RWPE2 (cell line): ENCODE measurements at places on chromosomes 6 and 20.
A peak's percentile ranks its signal among the peaks of the same experiment; 100 is the strongest.

GRCh38 chr6:49790341-49790740 is 3.3 kb upstream of the PGK2 start:
- H3K27ac ChIP-seq, result no peak overlapping the region
- H3K4me1 ChIP-seq, result no peaks in the 10 kb centered on the region
- no peak for DNase-seq
- no peaks in the 10 kb centered on the region for H3K36me3 ChIP-seq
- H3K27me3 ChIP-seq, result no peaks in the 10 kb centered on the region

DNA sequence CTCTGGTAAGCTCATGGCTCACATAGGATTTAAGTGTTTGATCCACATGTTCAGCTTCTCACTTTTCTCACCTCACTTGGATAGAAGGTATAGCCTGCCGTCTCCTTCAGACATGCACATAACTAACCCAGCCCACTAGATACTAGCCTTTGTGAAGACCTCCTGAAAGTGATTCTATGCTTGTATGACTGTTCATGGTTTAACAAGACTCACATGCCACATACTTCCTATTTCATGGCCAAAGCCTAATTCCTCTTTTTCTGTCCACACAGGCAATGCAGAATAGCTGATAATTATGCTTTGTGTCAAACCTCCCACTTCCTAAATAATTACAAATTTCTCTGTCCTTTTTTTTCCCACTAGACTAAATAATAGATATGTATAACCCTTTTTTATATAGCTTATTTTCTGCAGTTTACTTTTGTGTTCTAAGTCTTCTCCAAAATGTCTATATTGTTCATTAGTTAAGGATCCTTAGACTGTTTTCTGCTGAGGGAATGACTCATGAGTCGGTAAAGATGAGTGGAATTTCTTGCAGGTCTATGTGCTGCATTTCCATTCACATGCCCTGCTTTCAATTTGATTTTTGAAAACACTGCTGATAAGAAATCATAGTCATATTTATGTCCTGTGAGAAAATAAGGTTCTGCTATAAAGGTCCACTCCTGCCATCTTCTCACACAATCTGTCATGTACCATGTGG is 43.0 kb downstream of the HDDC2 start:
- H3K27ac ChIP-seq, result no peak overlapping the region
- no peaks in the 10 kb centered on the region for H3K27me3 ChIP-seq
- H3K36me3 ChIP-seq, result no peaks in the 10 kb centered on the region
- no peak overlapping the region for H3K4me3 ChIP-seq
- H3K4me1 ChIP-seq, result peaks cover 18% of the 10 kb centered on the region

DNA sequence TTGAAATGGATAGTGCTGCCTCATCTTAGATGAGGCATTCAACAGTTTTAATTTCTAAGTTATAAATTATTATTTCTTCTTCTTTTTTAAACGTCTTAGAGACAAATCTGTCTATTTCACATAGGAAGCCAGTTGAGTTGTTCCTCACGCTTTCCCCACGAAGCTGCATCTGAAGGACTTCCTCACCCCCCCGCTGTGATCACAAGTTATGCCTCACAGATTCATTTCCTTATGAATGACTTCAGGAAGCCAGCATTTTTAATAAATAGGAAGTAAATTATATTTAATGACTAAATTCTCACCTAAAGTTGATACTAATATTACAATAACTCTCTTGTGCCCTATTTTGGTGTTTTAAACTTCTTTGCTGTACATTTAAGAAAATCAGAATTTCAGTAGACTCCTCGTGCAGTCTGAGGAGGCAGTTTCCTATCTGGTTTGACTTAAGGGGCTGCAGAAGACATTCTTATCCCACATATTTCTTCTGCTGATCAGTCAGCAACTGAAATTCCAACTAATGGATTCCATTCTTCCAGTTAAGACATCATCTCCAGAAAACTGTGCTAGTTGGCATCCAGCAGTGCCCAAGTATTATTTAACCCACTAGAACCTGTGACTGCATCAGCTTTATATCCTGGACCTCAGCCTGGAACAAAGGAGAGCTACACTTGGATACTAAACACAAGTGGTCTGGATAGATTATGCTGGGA is 182.7 kb upstream of the CCN2 start:
- H3K36me3 ChIP-seq, result no peaks in the 10 kb centered on the region
- no peak overlapping the region for H3K27ac ChIP-seq
- H3K27me3 ChIP-seq, result no peaks in the 10 kb centered on the region
- no peak for DNase-seq
- H3K4me1 ChIP-seq, result peaks cover 5% of the 10 kb centered on the region
- H3K4me3 ChIP-seq, result no peak overlapping the region

GRCh38 chr6:78593898-78594667 is 273.3 kb upstream of the IRAK1BP1 start:
- no peak overlapping the region for H3K27ac ChIP-seq
- DNase-seq, result no peak
- no peaks in the 10 kb centered on the region for H3K27me3 ChIP-seq
- H3K4me1 ChIP-seq, result peaks cover 13% of the 10 kb centered on the region
- H3K4me3 ChIP-seq, result no peak overlapping the region

- DNase-seq, result peak; percentile 89
- peak overlapping the region; percentile 99 for H3K27ac ChIP-seq
- H3K27me3 ChIP-seq, result no peaks in the 10 kb centered on the region
- H3K4me1 ChIP-seq, result peaks cover 63% of the 10 kb centered on the region
Measured at GRCh38 chr20:5657190-5657875, 92.9 kb upstream of the SHLD1 start.

DNA sequence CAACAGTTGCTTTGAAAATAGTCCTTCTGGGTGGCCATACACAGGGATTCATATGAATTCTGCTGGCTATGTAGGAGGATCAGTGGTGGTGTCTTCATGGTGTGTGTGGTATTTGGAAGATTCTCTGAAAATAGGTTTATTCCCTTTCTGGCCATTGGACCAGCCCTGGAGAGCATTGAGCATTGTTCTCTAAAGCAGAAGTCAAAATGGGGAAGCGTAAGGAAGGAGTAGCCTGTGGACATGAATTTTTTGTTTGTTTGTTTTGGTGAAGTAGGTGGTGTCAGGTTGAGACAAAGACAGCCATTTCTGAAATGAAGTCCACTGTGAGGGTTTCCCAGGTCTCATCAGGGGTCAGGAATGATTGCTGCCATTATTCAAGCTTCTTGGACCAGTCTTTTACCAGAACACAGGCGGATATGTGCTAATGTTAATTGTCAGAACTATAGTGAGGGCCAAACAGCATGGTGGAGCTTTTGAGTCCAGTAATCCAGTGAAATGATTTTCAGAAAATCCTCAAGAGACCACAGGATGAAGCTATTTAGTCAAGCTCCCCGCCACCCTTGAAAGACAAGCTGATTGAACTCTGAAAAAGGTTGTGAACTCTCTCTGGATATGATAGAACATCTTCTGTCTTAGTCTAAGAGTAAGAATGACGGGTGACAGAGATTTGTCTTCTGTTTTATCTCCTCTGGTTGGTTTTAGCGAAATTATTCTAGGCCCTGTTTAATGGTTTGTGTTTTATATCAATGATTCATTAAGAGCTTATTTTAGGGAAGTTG is 60.0 kb downstream of the DNAH8 start:
- H3K36me3 ChIP-seq, result no peaks in the 10 kb centered on the region
- no peak overlapping the region for H3K4me3 ChIP-seq
- DNase-seq, result no peak
- no peaks in the 10 kb centered on the region for H3K27me3 ChIP-seq
- peaks cover 31% of the 10 kb centered on the region for H3K4me1 ChIP-seq
- H3K27ac ChIP-seq, result peak overlapping the region; percentile 46

- H3K27ac ChIP-seq, result no peak overlapping the region
- peaks cover 14% of the 10 kb centered on the region for H3K4me1 ChIP-seq
- peak; percentile 70 for DNase-seq
- no peaks in the 10 kb centered on the region for H3K36me3 ChIP-seq
Measured at GRCh38 chr20:61125546-61126180, 126.4 kb upstream of the CDH4 start.

DNA sequence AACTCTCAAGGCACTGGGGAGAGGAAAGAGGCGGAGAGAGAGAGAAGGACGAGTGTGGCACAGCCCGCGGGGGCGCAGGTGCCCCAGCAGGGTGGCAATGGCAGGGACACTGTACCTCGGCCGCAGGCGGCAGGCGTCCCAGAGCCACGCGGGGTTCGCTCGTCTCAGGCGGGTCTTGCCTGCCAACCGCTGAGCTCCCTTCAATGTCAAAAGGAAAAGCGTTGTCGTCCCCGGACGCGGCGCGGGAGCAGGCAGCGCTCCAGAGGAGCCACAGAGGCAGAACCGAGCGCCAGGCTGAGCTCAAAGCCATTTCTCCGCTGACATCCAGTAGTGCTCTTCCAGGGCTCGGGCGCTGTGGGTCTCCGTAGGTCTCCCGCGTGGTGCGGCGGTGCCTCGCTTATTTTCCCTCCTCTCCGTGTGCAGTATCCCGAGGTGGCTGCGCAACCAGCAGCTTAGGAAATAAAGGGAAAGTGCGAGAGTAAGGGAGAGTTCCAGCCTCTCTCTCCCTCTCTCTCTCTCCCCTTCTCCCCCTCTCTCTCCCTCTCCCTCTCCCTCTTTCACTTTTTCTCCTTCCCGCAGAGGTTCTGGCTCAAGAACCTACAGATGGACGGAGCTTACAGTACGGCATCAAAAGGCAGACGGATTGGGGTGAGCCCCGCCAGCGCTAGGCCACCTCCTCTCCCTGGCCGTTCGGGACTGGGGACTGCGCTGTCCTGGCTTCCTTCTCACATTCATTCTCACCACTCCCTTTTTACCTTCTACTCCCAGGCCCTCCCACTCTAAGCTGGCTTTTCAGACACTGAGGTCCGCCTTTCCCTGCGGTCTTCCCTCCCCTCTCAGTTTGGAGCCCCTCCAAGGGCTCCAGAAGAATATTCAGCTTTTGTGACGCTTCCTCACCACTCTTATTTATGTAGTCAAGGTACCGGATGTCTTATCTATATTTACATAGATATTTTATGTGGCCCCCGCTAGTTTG is at the start of gene LAMA4:
TSS of gene LAMA4 (minus strand) at position 727 of the 976 bp plus-strand sequence. CDS start at position 310, 417 bp downstream.
- peak within 1 kb of the TSS; percentile 32 for H3K4me3 ChIP-seq
- H3K27ac ChIP-seq, result no peak within 1 kb of the TSS
- no peaks in the 10 kb centered on the region for H3K27me3 ChIP-seq
- no peaks in the 10 kb centered on the region for H3K36me3 ChIP-seq
- peaks cover 6% of the 10 kb centered on the region for H3K4me1 ChIP-seq

- H3K27ac ChIP-seq, result no peak overlapping the region
- H3K27me3 ChIP-seq, result no peaks in the 10 kb centered on the region
- no peak overlapping the region for H3K4me3 ChIP-seq
- H3K4me1 ChIP-seq, result peaks cover 8% of the 10 kb centered on the region
Measured at GRCh38 chr6:161369339-161369738, 95.5 kb upstream of the AGPAT4 start.

GRCh38 chr6:26273673-26274588 is 91.1 kb upstream of the BTN3A2 start:
- no peaks in the 10 kb centered on the region for H3K27me3 ChIP-seq
- H3K27ac ChIP-seq, result peak overlapping the region; percentile 92
- peaks cover 14% of the 10 kb centered on the region for H3K4me1 ChIP-seq
- H3K4me3 ChIP-seq, result peak overlapping the region; percentile 47

DNA sequence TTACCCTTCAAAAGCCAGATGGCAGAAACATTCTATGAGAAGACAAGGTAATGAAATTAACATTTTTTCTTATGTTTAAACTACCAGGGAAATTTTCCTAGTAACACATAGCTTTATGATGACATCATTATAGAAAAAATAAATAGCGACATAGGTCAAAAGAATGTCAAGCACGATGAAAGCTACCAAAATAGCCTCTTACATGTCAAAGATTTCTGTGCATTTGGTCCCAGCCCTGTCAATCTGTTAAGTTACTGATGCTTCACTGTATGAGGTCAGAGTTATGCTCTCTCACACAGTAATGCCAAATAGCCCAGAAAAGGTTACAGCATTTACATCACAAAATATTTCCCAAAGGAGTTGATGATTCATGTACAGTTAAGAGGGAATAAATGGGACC is 199.8 kb upstream of the DEFB112 start:
- no peaks in the 10 kb centered on the region for H3K4me1 ChIP-seq
- DNase-seq, result no peak
- H3K27me3 ChIP-seq, result peaks cover 4% of the 10 kb centered on the region
- no peak overlapping the region for H3K4me3 ChIP-seq
- no peak overlapping the region for H3K27ac ChIP-seq
- H3K36me3 ChIP-seq, result no peaks in the 10 kb centered on the region

- H3K27me3 ChIP-seq, result no peaks in the 10 kb centered on the region
- H3K4me1 ChIP-seq, result peaks cover 37% of the 10 kb centered on the region
- DNase-seq, result no peak
- no peaks in the 10 kb centered on the region for H3K36me3 ChIP-seq
Measured at GRCh38 chr6:3610206-3610605, 141.3 kb downstream of the PXDC1 start.

DNA sequence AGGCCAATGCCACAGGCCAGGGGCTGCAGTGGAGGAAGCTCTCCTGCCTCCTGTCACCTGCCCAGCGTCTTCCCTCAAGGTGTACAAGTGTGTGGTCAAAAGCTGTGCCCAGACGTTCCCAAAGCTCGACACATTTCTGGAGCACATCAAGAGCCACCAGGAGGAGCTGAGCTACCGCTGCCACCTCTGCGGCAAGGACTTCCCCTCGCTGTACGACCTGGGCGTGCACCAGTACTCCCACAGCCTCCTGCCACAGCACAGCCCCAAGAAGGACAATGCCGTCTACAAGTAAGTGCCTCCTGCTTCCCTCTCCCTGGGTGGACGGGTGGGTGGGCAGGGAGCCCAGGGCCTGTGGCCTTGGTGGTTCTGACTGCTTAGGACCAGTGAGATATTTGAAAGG is 38.2 kb downstream of the ZNF341 start:
- H3K4me1 ChIP-seq, result no peaks in the 10 kb centered on the region
- H3K4me3 ChIP-seq, result no peak overlapping the region
- no peaks in the 10 kb centered on the region for H3K36me3 ChIP-seq
- DNase-seq, result no peak
- H3K27me3 ChIP-seq, result no peaks in the 10 kb centered on the region

GRCh38 chr6:76416821-76417605 is 344.6 kb upstream of the IMPG1 start:
- H3K27ac ChIP-seq, result no peak overlapping the region
- no peak overlapping the region for H3K4me3 ChIP-seq
- no peaks in the 10 kb centered on the region for H3K4me1 ChIP-seq
- DNase-seq, result no peak
- H3K27me3 ChIP-seq, result peaks cover 9% of the 10 kb centered on the region

GRCh38 chr6:162379757-162380409 is 347.7 kb downstream of the PRKN start:
- no peaks in the 10 kb centered on the region for H3K4me1 ChIP-seq
- no peak for DNase-seq
- no peaks in the 10 kb centered on the region for H3K27me3 ChIP-seq
- H3K27ac ChIP-seq, result no peak overlapping the region

GRCh38 chr20:61109221-61109805 is 142.7 kb upstream of the CDH4 start:
- no peak overlapping the region for H3K27ac ChIP-seq
- no peak overlapping the region for H3K4me3 ChIP-seq
- no peaks in the 10 kb centered on the region for H3K36me3 ChIP-seq
- H3K4me1 ChIP-seq, result no peaks in the 10 kb centered on the region

DNA sequence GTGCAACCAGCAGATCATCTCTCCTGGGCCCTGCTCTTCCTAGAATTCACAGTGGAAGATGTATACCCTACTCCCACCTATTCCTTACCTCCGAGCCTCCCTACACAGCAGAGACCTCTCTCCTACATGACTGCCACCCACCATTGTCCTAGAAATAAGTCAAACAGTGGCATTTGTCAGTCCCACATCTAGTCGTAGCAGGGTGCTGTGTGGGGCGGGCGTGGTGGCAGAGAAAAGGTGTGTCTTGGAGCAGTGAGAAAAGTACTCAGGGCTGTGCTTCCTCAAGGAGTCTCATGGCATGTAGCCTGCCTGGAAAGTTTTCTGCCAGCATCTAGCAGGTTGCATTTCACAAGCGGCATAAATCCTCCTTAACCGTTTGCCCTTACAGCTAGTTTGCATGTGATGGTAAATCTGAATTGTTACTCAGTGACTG is 59.4 kb upstream of the PTGIS start:
- no peak overlapping the region for H3K4me3 ChIP-seq
- no peaks in the 10 kb centered on the region for H3K4me1 ChIP-seq
- DNase-seq, result no peak
- H3K36me3 ChIP-seq, result no peaks in the 10 kb centered on the region
- no peaks in the 10 kb centered on the region for H3K27me3 ChIP-seq
- no peak overlapping the region for H3K27ac ChIP-seq
